ENCODE measurements at places on chromosomes 4 and X.

- no peak for DNase-seq
These were observed 459.9 kb upstream of the GNPDA2 start for GRCh38 chr4:45186249-45186648.

DNA sequence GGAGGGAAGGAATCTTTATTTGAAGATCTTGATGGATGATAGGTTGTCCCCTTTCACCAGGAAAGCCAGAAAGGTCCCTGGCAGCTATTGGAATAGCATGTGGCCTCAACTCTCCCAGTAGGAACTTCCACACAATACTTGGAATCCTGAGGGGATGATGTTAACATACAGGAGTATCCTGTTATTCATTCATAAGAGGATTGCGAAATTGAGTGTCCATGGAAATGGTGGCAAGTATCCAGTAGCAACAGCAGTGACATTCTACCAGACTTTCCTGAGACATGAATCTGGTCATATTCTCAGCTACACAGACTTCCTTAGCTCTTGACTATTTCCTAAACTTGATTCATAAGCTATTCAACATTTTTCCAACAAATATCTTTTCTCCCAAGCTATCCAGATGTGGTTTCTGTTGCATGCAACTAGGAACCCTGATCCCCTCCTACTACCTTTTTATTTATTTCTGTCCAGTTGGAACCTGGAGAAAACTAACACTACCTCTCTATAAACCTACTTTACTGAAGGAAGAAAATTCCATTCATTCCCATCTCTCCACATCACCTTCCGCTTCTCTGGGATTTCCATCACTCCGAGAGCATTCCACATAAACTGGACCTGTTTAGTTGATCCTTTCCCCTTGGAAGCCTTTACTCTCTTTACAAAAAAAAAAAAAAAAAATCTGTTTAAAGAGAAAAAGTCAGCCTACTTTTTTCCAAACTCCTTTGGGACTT lies 101.8 kb downstream of the ANXA5 start:
- no peak for DNase-seq

DNA sequence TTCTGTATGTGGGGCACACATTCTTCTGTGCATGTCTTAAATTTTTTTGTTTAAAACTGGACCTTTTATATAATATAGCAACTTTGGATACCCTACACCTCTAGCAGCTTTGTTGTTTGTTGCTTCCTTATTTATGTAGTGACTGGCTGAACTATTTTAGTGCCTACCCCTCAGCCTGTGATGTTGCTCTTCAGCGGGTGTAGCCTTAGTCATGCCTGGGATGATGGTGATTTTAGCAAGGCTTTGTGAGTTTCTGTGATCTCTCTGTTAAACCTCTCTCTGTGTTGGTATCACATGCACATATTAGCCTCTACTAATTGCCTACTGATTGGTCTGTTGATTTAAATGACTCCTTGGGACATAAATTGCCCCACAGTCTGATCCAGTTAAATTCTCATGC lies 22.8 kb downstream of the USP9X start:
- DNase-seq = no peak

DNA sequence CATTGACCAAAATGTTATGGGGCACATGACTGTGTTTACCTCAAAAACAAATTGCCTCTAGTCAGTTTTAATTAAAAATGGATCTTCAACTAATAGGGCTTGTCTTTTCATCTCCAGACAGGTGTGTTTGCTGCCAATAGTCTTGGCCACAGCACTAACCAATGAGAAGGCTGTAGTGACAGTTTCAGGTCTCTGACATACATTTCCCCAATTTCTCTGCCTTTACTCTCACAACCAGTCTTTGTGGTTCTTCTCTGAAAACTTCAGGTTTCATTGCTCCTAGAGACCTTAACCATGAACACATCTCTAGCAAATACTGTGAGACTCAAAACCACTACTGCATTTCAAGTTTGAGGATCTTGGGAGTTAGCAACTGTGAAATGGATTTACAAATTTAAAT lies 3.5 kb upstream of the EDNRA start:
- no peak for DNase-seq

DNA sequence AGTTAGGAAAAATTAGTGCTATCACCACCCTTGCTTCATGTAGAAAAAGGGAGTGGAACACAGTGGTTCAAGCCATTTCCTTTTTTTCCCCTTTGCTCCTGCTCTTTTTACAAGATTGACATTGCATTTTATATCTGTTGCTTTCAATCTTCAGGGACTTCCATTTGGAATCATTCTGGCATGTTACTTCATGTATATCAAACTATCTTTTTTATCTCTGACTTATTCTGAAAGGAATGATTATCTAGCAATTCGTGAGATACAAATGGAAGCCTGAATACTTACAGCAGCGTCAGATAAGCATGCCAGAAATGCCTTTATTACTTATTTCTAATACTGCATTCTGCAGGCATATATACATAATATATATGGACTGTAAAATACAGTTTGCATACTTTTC lies 20.4 kb downstream of the ADGRL3 start:
- no peak for DNase-seq

- DNase-seq = no peak
These were observed 43.1 kb upstream of the MCF2 start for GRCh38 chrX:139751053-139751452.

- no peak for DNase-seq
These were observed 95.2 kb downstream of the SYNPO2 start for GRCh38 chr4:118983831-118984230.

DNA sequence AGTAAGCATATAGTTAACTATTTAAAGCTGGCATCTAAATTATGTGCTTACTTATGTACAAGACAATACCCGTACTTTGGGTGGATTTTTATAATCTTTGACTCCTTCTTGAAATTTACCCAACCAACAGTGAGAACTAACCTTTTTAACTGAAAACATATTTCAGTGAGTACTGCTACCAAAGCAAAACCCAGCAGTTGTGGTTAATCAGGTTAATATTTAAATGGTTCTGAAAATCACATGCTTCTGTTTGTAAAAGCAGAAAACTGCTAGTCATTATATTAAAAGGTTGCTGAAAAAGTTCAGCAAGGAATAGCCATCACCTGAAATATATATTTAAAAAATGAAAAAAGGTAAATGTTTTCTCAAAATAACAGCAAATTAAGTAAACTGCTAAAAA lies 20.0 kb downstream of the UBE2D3 start:
- no peak for DNase-seq

DNA sequence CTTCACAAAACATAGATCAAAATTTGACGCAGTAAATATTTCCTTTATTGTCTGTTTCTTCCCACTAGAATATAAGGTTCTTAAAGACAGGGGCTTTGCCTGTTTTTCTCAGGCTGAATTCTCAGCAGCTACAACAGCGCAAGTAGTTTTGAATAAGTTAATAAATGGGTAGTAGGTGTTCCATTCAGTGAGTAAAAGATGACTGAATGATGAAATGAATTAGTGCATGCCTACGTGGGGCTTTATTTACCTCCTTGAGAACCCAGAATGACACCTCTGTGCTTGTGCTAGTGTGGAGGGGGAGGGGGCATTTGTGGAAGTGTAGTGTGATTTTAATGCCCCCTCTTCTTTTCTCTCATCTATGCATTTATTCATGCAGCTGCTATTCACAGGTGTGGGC lies 278.9 kb downstream of the FBXW7 start:
- no peak for DNase-seq

DNA sequence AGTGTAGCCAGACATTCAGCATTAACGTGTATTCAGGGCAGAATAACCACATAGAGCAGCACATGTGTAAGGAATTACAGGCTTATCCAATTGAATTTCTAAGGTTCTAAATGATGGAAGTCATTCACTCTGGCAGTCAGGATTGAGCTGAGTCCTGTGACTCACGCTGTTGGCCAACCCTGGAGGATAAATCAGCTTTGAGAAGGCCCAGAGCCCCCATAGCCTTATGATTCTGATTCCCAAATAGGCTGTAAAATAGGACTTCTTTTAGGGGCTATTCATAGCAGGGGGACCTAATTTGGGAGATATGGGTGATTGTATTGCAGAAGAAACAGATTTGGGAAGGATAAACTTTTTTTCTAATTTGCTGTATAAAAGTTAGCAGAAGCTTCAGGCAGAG lies 8.1 kb upstream of the HPF1 start:
- DNase-seq = no peak

GRCh38 chr4:167537761-167538160 lies 303.5 kb upstream of the SPOCK3 start:
- no peak for DNase-seq

- DNase-seq = no peak
These were observed 29.0 kb downstream of the VCX3A start for GRCh38 chrX:6505960-6506359.

- no peak for DNase-seq
These were observed 42.0 kb downstream of the SGMS2 start for GRCh38 chr4:107866726-107867125.

DNA sequence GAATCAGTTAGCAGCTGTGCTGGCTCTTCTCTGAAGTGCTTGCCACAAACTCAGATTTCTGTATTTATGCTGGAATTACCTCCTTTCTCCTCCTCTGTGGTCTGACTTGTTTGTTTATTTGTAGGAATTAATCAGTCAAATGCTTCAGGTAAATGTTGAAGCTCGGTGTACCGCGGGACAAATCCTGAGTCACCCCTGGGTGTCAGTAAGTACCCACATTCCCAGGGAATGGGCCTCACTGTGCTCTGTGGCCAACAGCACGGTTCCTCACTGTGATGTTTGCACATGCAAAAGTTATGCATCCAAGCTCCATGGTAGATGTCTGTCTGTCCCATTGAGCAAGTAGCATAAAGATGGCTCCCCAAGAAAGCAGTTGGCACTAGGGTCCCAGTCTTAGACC lies 169.9 kb downstream of the DCLK2 start:
- no peak for DNase-seq

DNA sequence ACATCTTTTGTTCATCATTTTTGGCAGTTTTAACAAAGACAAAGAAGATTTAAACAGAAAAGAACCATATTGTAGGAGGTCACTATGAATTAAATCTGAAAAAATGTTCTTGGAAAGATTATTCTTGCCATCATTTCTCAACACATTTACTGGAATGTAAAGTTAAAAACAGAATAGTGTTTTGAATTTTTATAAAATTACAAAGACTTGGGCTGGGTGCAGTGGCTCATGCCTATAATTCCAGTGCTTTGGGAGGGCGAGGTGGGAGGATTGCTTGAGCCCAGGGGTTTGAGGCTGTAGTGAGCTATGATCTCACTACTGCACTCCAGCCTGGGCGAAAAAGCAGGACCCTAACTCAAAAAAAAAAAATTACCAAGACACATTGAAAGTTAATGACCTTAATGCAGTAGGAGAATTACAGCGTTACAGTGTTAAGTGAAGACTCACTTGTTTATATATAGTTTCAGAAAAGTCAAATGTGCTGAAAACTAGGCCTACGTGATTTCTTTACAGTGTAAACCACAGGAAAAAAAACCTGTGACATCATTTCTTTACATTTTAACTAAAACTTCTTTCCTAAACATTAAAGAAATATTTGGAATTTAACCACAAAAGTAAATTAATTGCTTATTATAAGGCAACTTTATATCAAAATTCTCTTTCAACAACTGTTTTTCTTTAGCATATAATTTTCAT lies 7.9 kb downstream of the FAM13A start:
- DNase-seq = no peak

GRCh38 chr4:18869166-18869565 lies 847.6 kb upstream of the LCORL start:
- DNase-seq = no peak

DNA sequence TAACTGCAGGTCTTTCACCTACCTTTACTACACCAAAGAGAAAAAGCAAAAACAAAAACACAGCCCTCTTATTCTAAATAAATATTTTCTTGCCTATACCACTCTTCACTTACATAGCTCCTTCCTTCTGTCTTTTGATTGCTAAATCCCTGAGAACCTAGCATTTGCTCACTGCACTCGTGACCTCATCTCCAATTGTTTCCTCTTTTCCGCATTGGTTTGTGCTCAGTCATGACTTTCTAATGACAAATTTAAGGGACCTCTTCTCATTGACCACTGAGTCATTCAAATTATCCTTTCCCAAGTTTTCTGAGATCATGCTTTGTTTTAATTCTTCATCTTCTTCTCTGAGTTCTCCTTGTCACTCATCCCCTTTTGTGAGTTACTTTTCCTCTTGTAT lies 1697.1 kb downstream of the STIM2 start:
- DNase-seq = no peak

- DNase-seq = no peak
These were observed 30.0 kb downstream of the AFAP1 start for GRCh38 chr4:7909463-7910262.

GRCh38 chrX:131910586-131910985 lies 112.5 kb upstream of the STK26 start:
- DNase-seq = no peak

DNA sequence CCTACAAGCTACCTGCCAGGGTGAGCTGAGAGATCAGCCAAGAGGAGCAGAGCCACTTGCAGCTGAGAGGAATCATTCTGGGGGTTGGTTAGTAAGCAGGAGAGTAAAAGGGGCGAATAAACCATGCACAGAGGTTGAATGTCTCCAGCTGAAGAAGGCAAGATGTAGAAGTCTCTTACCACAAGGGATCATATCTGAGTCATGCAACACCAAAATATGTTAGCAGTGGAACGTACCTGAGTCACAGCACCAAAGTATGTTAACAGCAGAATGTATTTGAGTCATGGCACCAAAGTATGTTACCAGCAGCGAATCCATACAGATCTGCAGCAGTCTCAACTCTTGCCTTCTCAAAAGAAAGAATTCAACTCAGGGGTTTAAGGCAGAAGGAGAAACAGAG lies 29.9 kb downstream of the C4orf51 start:
- no peak for DNase-seq

- no peak for DNase-seq
These were observed 106.9 kb upstream of the NDP start for GRCh38 chrX:44080083-44080482.

GRCh38 chr4:176302283-176303275 lies 17.2 kb upstream of the SPCS3 start:
- no peak for DNase-seq

DNA sequence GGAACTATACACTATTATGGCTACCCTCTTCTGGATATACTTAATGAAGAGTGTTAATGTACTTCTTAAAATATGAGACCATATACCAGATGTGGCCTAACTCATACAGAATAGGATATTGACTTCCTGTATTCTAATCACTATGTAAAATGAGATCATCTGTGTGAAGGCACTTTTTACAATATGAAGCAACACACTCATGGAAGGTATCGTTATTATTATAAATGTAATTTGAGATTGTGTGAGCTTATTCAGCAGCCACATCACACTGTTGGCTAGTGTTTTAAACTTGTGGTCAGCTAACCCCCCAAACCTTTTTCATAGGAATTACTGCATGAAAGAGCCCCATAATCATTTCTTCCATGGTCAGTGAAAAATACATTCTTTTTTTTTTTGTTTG lies 281.8 kb upstream of the TEX13A start:
- DNase-seq = no peak

DNA sequence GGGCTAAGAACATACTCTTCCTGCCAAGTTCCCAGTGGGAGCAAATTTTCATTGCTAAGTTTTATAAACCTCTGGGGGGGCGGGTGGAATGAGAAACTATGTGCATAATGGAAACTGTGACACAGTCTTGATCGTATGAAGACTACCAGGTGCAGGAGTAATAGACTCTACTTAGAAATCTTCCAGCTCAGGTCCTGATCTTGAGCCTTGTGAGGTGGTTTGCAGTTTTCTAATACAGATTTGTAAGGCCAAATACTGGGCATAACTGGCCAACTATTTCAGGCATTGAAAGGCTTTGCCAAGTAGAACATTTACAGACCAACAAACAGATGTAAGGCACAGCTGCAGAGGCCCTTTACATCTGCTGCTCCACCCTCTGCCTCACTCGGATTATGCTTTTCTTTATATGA lies 89.7 kb upstream of the CBR4 start:
- no peak for DNase-seq

- DNase-seq = no peak
These were observed 558.9 kb upstream of the TENM3 start for GRCh38 chr4:181684310-181684709.
